ENCODE measurements at places on chromosomes 16 and 17.

- no peak for DNase-seq
These were observed 15.9 kb downstream of the B9D1 start for GRCh38 chr17:19346351-19347255.

- peak; percentile 27 for DNase-seq
These were observed 17.5 kb upstream of the TNFRSF13B start for GRCh38 chr17:16989230-16989952.

DNA sequence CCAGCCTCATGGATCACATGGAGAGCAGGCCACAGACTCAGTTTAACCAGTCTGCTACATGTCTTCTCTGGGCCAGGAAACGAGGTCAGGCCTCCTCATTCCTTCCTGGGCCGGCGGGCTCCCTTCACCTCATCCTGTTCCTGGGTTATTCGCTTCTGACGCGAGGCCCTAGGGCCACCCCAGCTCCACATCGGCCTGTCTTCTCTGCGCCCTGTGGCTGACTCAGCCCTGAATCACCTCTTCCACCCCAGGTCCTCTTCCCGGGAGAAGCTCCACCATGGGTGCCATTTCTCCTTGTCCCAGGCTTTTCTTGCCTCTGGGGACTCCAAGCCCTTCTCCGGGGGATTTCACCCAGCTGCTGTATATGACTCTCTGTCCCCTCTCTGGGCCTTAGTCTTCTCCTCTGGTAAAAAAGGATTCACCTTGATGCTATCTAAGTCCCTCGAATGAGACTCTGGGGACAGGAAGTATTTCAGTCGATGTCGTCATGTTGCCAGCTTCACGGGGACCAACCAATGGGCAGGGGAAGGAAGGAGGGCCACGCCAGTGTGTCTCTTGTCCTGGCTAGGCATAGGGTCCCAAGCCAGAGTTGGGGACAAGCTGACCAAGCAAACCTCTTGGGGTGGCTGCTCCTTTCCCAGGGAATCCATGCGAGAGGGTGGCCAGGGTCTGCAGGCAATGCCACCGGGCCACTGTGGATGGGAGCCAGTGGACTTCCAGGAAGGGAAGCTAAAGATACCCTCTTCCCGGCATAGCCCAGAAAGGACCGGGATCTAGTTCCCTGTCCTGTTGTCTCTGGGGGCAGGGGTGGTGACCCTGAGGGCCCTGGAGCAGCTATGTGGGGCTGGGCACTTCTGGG, 58.7 kb downstream of the SOCS3 start:
- no peak for DNase-seq

- DNase-seq, result no peak
These were observed 97.3 kb downstream of the PLCG2 start for GRCh38 chr16:81876273-81876900.
